Stimulated activated CD8-positive, alpha-beta memory T cell treated with anti-CD3 and anti-CD28 coated beads, Interleukin-7, amount 100 ng/mL, for 4 hours (primary cell): ENCODE measurements at places on chromosomes 13 and 19.

GRCh38 chr13:105196052-105196451 is 1339.4 kb downstream of the EFNB2 start:
- no peak for DNase-seq

GRCh38 chr13:106096661-106097092 is 438.8 kb downstream of the EFNB2 start:
- no peak for DNase-seq

GRCh38 chr13:79614250-79614918 is 133.4 kb downstream of the NDFIP2 start:
- no peak for DNase-seq

DNA sequence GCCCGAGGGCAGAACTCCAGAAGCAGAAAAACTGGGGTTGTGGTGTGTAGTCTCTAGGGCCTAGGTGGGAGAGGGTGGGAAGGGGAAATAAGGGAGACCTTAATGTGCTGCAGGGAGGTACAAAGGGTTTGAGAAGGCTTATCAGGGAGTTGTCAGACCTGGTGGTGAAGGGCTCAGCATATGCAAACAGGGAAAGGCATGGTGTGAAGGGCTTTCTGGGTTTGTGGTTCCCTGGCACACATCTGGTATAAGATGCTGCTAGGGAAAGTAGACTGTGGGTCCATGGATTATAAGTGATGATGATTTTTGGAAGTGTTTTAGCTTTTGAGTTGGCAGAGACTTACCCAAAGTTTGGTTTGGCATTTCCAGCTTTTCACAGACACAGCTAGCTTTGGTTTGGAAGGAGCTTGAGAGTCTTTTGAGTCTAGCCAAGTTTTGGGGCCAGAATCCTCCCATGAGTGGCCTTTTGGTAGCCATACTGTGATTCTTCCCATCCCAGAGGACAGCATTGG is 2.2 kb downstream of the TRIM28 start:
- DNase-seq = no peak

DNA sequence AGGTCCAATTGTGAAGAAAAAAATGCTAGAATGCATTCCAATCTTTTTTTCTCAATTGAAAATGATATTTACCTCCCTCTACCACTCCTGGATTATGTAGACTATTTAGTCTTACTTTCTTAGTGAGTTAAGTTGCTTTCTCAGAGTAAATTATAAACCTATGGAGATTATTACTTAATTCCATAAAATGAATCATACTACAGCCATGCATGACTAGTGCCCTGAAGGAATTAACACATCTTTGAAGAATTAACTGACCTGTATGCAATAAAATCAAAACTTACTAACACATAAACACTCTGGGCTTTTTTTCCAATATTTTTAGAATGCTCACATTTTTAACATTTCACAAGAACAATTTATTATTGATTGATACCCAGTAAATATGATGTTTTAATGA is 379.4 kb upstream of the DACH1 start:
- no peak for DNase-seq

- no peak for DNase-seq
Observed at GRCh38 chr13:72689181-72689696, 38.2 kb downstream of the MZT1 start.
